Calu3 (cell line): ENCODE measurements at places on chromosomes 5 and 9.
A peak's percentile ranks its signal among the peaks of the same experiment; 100 is the strongest.

- no peak for DNase-seq
These were observed 732 bp downstream of the MARCHF11 start for GRCh38 chr5:16178745-16179372.

GRCh38 chr5:133247881-133248624, 196.2 kb downstream of the HSPA4 start:
- DNase-seq: peak; percentile 76

DNA sequence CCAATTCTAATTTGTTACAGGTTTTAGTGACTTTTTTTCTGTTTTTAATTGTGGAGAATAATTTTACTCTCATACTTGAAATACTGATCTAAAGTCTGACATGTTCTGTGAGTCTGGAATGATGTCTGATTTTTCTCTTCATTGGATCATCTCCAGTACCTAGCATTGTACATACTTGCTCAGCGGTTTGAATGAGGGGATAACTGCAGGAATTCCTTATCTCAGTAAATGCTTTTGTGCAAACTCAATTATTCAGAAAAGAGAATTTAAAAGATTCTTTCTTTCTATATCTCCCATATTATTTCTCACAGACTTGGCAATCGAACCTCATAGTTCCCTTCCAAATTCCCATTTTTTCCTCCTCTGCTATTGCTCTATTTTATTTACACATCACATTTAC, 397.9 kb upstream of the SGCD start:
- no peak for DNase-seq

- no peak for DNase-seq
These were observed 12.1 kb upstream of the TNFAIP8 start for GRCh38 chr5:119343766-119344165.

DNA sequence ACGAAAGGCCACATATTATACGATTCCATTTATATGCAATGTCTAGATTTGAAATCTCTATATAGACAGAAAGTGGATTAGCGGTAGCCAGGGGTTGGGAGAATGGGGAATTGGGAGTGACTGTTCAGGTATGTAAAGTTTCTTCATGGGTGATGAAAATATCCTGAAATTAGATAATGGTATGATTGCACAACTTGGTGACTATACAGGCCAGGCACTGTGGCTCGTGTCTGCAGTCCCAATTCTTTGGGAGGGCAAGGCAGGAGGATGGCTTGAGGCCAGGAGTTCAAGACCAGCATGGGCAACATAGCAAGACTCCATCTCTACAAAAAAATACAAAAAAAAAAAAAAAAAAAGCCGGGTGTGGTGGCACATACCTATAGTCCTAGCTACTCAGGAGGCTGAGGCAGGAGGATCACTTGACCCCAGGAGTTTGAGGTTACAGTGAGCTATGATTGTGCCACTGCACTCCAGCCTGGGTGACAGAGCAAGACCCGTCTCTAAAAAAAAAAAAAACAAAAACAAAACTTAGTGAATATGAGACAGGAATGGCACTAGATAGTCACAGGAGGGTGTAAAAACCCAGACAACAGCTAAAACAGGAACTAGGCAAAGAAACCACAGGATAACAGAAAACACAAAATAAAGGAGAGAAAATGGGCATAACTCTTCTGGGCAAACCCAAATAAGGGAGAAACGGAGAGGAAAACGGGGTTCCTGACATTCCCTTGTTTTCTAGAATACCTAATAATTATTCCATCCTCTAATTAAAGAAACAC, 72.1 kb upstream of the ZNF618 start:
- DNase-seq: no peak

DNA sequence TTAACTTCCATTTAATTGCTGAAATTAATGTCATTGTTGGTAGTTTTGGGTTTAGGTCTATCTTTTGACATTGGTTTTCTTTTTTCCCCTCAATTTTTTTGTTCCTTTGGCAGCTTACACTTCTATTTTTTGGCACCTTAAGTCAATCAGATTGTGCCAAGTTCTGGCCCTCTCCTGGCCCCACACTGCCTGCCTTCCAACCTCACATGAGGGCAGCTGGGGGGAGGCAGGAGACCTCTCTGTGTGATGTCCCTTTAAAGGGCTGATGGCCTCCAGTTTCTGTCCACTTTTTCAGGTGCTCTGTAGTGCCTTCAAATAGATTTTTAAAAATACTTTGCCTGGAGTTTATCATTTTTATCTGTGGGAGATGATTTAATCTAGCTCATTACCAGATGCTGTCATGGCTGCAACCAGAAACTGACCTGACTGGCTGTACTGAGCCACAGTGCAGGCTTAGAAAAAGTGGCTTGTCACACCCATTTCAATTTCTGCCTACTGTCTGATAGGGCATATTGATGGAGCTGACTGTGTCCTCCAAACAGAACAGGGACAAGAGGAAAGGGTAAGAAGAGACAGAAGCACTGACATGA, 196.6 kb downstream of the FANCC start:
- no peak for DNase-seq

DNA sequence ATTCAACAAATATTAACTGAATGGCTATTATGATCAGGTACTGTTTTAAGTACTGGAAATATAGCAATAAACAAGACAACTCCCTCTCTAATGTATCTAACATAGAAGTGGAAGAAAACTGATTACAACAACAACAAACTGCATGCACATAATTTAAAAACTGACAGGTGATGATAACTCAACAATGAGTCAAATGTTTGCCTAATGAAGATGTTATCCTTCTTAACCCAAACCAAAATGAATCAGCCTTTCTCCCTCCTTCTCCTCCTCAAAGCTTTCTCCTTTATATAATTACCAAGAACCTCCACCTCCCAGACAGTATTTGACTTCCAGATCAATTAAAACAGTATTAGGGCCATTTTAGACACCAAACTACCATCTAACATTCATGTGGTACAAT, 49.3 kb downstream of the RICTOR start:
- DNase-seq: no peak

DNA sequence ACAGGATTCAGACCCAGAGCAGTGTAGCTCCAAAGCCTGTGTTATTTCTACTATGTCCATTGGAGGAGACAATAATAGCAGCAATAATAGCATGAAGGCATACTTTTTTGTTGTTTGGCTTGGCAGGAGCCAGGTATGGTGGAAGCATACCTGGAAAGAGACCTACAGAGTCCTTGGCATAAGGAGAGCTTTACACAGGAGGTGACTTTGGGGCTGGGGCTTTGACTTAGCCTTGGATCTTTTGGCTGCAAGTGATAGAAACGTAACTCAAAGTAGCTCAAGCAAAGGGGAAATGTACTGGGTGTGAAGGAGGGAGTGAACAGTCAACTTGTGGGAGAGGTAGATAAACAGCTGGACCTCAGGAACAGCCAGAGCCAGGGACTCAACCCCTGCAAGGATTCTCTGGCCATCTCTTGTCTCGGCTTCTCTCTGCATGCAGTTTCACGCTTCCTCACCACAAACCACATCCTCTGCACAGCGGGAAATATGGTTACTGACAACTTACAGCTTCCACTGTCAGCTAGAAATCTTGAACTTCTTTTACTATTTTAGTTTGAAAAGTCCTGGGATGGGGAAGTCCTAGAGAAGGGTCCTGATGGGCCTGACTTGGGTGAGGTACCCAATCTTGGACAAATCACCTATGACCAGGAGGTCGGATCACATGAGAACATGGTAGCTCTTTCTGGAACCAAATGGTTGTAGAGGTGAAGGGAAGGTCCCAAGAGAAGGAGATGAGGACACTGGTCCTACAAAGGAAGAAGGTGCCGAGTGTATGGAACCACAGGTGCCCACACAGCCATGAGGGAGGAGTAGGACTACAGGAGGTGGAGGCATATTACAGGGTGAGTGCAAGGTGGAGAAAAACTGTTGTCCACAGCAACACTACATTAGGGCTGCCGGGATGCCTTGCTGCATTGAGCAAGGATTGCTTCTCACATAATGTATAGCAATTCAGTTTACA, 47.0 kb upstream of the TGFBR1 start:
- no peak for DNase-seq

- DNase-seq: peak; percentile 53
These were observed 50.9 kb upstream of the FAM169A start for GRCh38 chr5:74916831-74917710.

- DNase-seq: no peak
These were observed 24.4 kb downstream of the SKIC3 start for GRCh38 chr5:95530416-95530815.

DNA sequence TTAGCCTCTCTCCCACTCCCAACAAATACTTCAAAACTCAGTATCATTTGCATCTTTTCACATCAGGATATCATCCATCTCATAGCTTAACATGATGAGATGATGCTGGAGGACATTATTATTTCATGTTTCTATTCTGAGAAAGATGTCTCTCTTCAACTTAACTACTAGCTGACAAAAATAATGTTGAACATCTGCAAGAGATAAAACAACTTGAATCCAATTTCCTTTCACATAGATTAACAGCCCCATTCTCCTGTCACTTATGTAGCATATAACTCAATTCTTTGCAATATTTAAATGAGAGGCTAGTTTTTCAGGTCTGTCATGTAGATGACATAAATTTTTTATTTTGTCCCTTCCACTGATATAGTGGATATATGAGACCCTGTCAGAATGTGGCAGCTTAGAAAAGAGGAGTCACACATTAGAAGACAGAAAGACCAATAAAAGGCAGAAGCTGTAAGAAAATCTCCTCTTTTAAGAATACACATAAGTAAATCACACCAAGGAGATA, 239.2 kb upstream of the KIF2A start:
- no peak for DNase-seq

- DNase-seq: peak; percentile 30
These were observed 146.9 kb upstream of the DMRT1 start for GRCh38 chr9:694403-695154.

DNA sequence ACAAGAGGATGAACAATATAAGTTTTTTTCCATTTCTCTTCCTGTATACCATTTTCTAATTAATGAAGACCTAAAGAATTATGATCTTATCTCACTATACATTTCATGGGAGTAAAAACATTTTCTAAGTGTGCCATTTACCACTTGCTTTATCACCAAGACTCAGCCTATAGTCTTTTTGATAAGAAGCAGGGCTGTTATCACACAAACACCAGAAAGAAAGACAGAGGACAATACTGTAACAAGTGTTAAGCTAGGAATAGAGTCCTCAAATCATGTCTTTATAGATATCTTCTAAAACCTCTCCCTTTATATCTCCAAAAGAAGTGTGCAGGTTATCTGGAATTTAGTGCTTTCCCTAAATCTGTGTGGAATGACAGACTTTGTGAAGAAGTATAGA, 119.7 kb downstream of the FAM174A start:
- DNase-seq: no peak

DNA sequence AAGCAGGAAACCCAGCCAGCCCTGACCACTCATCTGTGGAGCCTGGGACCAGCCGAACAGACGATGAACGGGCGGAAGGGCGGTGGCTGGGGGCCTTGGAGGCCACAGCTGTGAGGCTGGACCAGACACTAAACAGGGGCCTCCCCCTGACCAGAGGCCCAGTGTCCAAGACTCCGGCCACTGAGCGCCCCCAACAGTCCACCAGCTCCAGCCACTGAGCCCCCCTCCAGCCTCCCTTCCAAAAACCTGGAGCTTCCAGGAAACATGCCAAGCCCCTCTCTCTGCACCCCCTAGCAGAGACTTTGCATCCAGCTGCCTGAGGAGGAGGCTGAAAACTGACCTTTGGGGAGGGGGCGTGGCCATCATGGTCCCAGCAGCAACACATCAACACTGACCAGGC, 23.2 kb downstream of the CNTFR start:
- no peak for DNase-seq

- DNase-seq: no peak
These were observed 56.0 kb downstream of the ZNF462 start for GRCh38 chr9:106918825-106919509.

- DNase-seq: no peak
These were observed 68.2 kb downstream of the DMRTA1 start for GRCh38 chr9:22514871-22515270.

- no peak for DNase-seq
These were observed 52.5 kb upstream of the NCS1 start for GRCh38 chr9:130119519-130120298.

DNA sequence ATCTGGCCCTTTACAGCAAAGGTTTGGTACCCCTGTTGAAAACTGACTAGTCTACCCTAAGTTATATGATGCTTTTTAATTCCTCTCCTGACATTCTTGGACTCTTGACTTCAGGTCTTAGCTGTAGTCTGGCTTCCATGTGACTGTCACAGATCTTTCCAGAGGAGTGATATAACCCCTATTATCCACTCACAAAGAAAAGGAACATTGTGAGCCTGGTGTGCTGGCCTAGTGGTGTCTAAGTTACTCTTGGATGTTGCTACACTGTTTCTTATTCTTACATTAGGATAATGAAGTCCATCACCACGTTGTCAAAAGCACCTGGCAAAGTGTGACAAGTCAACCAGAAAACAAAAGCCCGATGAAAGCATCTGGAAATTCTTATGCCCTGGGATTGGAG, 49.8 kb downstream of the RAD23B start:
- DNase-seq: no peak

- DNase-seq: no peak
These were observed 12.7 kb downstream of the GBGT1 start for GRCh38 chr9:133151041-133151440.

GRCh38 chr5:163916861-163917260, 411.4 kb downstream of the MAT2B start:
- DNase-seq: no peak

- no peak for DNase-seq
These were observed 1804.9 kb downstream of the EFNA5 start for GRCh38 chr5:105865834-105866233.

- no peak for DNase-seq
These were observed 236.9 kb downstream of the GLIS3 start for GRCh38 chr9:4062966-4063365.

- no peak for DNase-seq
These were observed 42.7 kb downstream of the CYLC2 start for GRCh38 chr9:103037508-103038477.

DNA sequence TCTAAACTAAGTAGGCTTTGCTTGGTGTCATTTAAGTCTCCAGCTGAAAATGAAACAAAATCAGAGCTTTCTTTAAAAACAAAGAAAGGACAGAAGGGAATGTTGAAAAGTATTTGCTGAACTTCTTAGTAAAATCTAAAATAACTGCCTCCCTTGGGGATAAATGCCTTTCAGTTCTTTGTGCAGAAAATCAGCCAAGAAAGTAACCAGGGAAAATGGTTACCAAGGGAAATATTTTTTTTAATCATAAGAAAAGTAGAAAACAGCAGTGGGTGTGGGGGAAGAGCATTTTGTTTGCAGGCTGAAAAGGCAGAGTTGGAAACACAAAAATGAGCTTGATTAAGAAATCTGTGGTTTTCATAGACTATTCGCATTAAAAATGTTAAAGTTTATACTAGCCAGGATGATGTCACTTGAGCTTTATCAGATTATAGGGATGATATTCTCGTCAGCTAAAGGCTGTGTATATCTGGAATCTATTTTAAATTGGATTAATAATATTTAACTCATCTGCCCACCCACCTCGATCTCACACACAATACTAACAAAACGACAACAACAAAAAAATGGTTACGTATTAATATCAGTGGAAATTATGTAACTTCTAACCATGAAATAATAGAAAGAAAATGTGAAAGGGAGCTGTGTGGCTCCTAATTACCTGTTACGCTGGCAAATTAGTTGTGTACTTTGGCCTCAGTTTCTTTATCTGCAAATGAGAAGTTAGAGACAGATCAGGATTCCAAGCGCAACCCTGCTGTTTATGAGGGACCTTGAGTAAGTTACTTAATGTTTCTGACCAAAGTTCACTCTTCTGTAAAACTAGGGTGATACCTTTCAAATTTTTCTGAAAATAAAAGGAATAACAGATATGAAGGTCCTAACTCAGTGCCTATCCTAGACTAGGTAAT, at the start of gene ECM2:
Gene ECM2 (minus strand): TSS at position 51 of the 911 bp plus-strand sequence. CDS start 13,124 bp downstream, outside the sequence.
- DNase-seq: no peak
